Effector CD4-positive, alpha-beta T cell (primary cell): ENCODE measurements at places on chromosomes 11 and 22.

DNA sequence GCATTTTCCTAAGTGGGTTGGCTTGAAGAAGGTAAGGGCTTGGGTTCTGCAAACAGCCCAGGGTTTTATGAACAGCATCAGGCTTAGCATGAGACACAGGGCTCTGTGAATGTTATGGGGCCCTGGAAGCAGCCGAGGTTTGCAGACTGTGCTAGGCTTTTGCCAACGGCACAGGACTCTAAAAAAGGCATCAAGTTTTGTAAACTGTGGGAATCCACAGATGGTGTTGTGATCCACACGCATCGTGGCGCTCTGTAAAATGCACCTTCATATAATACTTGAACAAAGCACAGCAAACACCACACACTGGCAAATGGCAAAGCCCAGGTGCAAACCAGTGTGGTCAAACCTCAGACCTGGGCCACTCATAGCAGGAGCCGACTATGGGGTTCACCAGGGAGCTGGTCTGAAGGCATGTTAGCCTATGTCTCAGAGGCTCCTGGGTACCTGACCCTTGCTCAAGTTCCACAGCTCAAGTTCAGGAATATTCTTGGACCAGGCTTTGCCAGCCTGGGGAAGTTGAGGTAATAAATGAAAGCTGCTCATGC lies 2.4 kb upstream of the SLCO2B1 start:
- no peak for DNase-seq

GRCh38 chr11:125413226-125413625 lies 82.8 kb downstream of the FEZ1 start:
- no peak for DNase-seq

- DNase-seq = no peak
Measured at GRCh38 chr11:115535781-115536180, 31.6 kb upstream of the CADM1 start.

GRCh38 chr11:15161790-15162189 lies 47.1 kb downstream of the INSC start:
- DNase-seq = no peak

DNA sequence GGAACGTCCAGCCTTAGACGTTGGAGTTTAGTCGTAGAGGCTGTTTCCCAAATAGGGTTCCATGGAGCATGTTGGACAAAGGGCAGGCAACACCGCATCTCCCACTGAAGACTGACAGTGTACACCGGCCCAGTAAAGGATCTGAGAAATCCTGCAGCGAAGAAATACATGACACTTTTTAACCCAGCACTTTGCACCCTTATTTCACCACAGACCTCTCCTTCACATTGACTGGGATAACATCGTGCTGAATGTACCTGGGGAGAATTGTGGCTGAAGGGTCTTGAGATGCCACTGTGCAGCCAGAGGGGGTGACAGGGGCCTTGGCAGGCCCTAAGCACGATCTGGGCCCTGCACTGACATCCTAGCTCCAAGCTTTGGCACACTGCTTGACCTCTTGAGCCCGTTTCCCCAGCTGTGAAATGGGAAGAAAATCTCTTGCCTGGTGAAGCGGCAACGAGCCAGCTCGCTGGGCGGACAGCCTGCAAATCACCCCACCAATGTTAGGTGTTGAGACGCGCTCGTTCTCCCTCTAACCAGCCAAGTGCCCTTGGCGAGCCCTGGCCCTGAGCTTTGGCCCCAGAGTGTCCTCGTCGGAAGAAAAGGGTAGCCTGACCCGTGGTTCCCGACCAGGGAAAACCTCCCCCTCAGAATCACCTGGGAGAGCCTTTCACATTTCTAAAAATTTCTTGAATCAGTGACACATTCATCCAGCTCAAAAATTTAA lies 13.4 kb downstream of the CD5 start:
- DNase-seq = no peak

- no peak for DNase-seq
Measured at GRCh38 chr22:24338726-24339451, 68.3 kb downstream of the SPECC1L start.
